LHCN-M2 (cell line): ENCODE measurements at places on chromosomes 6 and 20. TPM values are rescaled to one million over a fixed set of nuclear protein-coding genes. Genes with fewer than 3 reads are reported as not detected.
A peak's percentile ranks its signal among the peaks of the same experiment; 100 is the strongest.

The RAET1L gene
- total RNA-seq, result not detected in 2 replicates

The SLC16A10 gene
- total RNA-seq, result under 0.01 and 0.63 TPM in 2 replicates

The WFDC2 gene
- total RNA-seq, result not detected in 2 replicates

The SLC13A3 gene
- 0.17 TPM in 1 of 2 replicates, not detected in the other for total RNA-seq

The ULBP3 gene
- 10.7 and 11.0 TPM in 2 replicates for total RNA-seq

The DHX35 gene
- total RNA-seq, result 6.8 and 10.9 TPM in 2 replicates

The EYS gene
- 0.26 and 0.98 TPM in 2 replicates for total RNA-seq

The DLL1 gene
- total RNA-seq, result 4.7 and 9.7 TPM in 2 replicates

The EDN3 gene
- not detected in 2 replicates for total RNA-seq

The CD93 gene
- total RNA-seq, result not detected in 2 replicates

The ANKRD66 gene
- not detected in 2 replicates for total RNA-seq

The DEFB124 gene
- total RNA-seq, result not detected in 2 replicates

- DNase-seq, result no peak
Measured at GRCh38 chr6:138234363-138234762, 16.1 kb upstream of the PBOV1 start.

DNA sequence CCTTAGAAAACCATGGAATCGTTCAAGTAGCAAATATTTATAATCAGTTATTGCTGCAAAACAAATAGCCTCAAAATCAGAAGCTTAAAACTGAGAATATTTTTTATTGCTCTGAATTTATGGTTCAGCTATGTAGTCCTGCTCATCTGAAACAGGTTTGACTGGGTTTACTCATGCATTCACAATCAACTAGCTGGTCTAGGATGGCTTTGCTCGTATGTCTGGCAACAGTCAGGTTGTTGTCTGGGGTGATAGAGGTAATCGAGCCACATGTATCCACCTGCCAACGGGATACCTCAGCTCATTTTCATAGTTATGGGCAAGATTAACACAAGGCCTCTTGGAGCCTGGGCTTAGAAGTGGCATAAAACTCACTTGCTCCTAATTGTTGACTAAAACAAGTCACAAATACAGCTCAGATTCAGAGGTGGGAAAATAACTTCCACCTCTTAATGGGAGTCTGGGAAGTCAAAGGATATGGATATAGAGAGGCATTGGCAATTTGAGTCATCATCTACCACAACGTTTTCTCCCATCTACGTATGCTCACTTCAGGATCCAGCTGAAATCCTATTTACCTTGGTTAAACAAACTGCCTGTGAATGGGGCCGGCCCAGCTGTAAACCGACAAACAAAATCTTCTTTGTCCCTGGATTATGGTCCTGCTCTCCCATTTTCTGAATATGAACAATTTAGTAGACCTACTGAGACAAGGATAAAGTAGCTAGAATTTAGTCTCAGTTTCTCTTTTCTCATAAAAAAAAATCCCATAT, 54.5 kb upstream of the TENT5A start:
- DNase-seq, result no peak

- DNase-seq, result no peak
Measured at GRCh38 chr6:110874880-110875547, 429 bp downstream of the AMD1 start.

DNA sequence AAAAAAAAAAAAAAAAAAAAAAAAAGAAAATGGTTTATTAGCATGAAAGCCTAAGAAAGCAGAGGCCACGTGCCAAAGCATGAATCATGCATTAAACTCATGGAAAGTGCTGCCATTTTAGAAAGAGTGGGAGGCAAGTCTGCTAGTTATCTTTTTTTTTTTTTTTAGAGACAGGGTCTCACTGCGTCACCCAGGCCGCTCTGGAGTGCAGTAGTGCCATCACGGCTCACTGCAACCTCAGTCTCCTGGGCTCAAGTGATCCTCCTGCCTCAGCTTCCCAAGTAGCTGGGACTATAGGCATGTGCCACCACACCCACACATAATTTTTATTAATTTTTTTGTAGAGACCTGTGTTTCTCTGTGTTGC, 5.2 kb downstream of the VWA7 start:
- peak; percentile 34 for DNase-seq

GRCh38 chr20:38894091-38894847, 31.9 kb upstream of the FAM83D start:
- DNase-seq, result no peak

DNA sequence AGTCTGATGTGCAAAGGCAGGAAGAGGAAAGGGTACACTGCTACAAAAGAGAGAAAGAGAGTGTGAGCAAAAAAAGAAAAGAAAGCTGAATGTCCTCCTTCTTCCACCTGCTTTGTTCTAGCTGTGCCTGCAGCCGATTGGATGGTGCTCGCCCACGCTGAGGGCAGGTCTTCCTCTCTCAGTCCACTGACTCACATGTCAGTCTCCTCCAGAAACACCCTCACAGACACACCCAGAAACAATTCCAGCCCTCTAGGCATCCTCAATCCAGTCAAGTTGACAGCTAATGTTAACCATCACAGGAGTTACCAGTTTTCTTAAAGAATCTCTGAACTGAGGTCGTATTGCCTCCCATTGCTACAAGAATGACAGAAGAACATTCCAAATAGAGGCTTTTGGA, 411.9 kb upstream of the SASH1 start:
- no peak for DNase-seq

GRCh38 chr6:21395121-21395520, 198.4 kb upstream of the SOX4 start:
- no peak for DNase-seq

DNA sequence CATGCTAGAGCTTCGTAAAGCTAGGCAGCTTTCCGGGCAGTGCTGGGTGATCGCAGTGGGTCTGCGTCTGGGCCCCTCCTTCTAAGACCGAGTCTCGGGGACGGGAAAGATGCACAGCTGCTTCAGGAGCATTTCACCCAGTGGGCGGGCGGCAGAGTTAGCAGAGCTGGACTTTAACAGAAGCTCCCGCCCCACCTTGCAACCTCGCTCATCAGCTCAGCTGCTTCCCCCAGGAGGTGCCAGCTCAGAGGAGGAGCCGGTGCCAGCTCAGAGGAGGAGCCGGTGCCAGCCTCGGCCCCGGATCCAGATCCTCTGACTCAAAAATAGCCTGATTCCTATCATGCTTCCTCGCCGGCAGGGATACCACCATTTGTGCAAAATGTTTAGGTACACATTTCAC, 94.5 kb upstream of the RPS6KA2 start:
- peak; percentile 16 for DNase-seq

DNA sequence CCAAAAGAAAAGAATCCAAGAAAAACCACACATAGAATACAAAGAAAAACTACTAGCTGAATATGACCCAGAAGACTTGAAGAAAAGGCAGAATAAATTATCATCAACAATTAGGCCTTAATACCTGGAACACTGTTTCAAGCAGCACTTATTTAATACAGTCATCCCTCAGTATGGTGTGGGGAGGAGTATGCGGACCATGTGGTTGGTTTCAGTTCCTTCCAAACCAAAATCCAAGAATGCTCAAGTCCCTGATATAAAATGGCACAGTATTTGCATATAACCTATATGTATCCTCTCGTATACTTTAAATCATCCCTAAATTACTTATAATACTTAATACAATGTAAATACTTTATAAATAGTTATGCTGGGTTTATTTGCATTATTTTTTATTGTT, 16.1 kb downstream of the CDK19 start:
- DNase-seq, result no peak

DNA sequence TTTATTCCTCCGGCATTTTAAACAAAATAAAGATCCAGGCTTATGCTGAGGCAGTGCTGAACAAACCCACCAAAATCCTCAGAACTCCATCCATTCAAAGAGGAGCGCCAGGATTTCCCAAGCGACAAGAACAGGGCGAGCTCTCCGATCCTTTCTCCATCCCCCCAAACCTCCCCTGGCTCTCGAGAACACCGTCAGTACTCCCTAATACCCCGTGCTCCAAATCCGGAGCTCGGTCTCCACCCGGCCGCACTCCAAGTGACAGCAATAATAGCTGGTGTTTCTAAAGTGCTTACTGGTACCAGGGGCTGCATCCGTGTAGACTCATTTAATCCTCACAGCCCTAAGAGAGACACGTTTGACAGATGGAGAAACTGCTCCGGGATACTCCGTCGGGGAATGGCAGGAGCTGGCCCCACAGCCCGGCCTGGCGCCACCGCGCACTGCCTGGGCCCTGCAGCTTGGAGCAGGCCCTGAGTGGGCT, 277.1 kb upstream of the QKI start:
- DNase-seq, result no peak

GRCh38 chr6:56745971-56746370, 103.3 kb upstream of the DST start:
- no peak for DNase-seq

- no peak for DNase-seq
Measured at GRCh38 chr6:44563397-44563796, 175.9 kb downstream of the CDC5L start.

DNA sequence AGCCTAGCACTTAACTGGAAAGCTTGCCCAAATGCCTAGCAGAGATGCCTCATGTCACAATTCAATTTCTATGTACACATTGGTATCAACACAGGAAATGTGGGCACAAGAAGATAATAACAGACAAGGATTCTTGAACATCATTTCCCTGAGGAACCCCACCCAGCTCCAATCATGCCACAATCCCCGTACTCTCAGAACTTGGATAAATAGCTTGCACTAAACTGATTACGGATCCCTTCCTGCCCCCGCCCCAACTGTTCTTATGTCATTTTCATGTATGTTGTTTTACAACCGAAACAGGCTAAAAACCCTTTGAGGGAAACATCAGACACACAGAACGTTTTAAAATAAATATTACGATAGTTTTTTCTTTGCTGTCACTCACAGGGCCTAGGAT, 87.1 kb downstream of the BACH2 start:
- no peak for DNase-seq

- DNase-seq, result no peak
Measured at GRCh38 chr6:52498538-52499017, 78.3 kb downstream of the TRAM2 start.

GRCh38 chr6:169639653-169640278, 62.1 kb downstream of the WDR27 start:
- no peak for DNase-seq

GRCh38 chr6:36844232-36845170, 5.3 kb upstream of the CPNE5 start:
- no peak for DNase-seq

DNA sequence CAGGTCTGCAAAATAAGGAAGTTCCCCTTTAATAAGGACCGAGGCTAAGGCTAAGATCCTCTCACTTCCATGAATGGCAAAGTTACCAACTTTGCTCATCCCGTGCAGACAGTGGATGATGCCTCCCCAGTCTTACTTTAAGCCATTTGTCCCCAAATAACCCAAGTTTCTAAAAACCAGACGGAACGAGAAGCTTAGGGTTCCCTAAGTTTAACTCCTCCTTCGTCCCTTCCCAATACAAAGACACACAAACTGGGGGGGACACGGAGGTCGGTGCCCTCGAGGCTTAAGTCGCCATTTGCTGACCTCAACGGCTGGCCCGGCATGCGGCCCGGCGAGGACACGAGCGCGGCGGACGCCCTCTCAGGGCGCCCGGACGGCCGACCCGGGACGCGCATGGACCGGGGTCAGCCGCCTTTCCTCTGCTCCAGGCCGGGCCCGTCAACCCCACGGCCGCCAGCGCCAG, 527 bp downstream of the FBXO30 start:
- DNase-seq, result peak; percentile 56

- DNase-seq, result no peak
Measured at GRCh38 chr6:41759106-41759904, 12.1 kb upstream of the PGC start.

DNA sequence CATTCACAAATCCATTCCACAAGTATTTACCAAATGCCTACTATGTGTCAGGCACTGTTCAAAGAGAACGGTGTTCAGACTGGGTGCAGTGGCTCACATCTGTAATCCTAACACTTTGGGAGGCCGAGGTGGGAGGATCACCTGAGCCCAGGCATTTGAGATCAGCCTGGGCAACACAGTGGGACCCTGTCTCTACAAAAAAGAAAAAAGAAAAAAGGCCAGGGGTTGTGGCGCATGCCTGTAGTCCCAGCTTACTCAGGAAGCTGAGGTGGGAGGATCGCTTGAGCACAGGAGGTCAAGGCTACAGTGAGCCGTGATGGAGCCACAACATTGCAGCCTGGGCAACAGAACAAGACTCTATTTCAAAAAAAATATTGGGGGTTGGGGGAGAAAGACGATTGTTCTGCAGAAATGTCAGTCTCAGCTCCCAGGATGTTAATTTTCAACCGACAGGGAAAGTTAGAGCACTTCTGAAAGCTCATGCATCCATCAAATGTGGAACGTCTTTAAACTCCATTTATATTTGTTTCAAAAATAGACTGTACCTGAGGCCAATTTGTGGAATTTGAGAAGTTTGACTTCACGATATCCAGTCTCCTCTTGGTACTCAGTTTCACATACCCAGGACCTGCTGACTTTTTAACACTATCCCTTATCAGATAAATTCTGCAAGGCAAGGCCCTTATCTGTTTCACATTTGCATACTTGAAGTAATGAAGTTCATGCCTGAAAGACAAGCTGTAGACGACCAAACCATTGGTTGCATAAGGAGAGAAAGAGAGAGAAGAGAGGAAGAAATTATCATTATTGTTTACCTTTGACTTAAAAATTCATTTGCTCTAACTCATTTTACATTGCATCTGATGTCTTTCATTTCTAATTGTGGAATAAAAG, 14.8 kb upstream of the BTN3A2 start:
- no peak for DNase-seq
